Activated naive CD4-positive, alpha-beta T cell (primary cell): ENCODE measurements at places on chromosomes 1 and 21.

DNA sequence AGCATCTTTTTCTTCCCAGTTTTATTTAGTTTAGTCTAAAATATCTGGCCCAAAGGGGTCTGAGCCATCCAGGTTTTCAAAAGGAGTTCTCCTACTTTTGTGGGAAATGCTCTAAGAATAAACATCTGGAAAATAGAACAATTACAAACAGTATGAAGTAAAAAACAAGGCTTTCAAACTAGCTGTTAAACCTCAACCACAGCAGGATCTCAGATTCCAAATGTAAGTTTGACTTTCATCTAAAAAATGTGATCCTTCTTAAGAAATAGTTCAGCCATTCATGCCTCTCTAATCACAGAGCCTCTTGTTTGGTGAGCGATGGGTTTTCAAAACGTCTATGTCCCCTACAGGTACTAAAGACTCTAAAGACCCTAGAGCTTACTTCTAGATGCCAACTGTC lies 413.5 kb downstream of the DUSP10 start:
- DNase-seq: no peak

GRCh38 chr1:204962742-204963632 lies 80.0 kb upstream of the CNTN2 start:
- DNase-seq: no peak

- DNase-seq: no peak
Measured at GRCh38 chr21:36564647-36565046, 84.7 kb upstream of the CLDN14 start.

- no peak for DNase-seq
Measured at GRCh38 chr1:202661136-202661845, 49.0 kb downstream of the SYT2 start.

DNA sequence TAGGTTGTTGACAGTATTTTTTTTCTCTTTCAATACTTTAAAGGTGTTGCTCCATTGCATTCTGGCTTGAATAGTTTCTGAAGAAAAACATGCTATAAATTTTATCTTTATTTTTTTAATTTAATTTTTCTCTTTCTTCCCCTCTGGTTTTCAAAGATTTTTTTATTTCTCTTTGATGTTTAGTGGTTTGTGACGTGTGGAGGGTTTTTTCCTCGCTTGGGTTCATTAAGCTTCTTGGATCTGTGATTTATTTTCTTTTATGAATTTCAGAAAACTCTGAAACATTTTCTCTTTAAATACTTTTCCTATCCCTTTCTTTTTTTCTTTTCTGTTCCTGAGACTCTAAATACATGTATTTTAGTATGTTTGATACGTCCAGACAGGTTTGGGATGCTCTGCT lies 9.3 kb downstream of the SLC30A7 start:
- DNase-seq: no peak

DNA sequence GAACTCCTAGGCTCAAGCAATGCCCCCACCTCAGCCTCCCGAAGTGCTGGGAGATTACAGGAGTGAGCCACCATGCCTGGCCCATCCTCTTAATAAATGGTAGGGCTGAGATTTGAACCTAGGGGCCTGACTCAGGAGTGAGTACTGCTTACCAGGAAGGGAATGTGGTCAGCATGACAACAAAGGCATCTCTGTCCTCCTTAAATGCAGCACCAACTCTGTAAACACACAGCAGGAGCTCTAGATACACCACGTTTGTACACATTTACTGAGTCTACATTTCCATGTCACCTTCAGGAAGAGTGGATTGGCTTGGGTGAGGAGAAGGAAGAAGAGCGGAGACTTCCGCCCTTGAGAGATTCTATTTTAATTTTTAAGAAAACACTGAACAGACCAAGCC lies 38.5 kb downstream of the HIVEP3 start:
- no peak for DNase-seq

DNA sequence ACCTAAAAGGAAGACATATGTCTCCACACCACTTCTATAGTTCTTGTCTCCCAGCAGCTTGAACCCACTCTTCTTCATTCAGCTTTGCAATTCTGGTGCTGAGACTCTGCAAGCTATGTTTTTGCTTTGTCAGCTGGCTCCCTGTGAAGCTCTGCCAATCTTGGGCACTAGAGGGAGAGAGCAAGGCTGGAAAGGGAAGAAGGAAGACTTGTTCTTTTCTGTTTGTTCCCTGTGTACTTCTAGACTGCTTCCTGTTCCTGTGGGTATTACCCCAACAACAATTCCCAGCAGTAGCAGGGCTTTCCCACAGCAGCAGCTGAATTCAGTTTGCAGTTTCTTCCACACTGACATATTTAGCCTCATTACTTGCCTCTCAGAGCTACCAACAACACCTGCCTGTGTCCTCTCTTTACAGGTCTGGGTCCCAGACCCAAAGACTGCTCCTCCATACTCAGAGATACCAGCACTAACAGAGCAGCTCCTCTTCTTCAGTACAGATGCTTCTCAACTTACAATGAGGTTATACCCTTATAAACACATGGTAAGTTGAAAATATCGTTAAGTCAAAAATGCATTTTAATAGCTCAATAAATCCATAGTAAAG lies 275.2 kb upstream of the NEGR1 start:
- DNase-seq: no peak

DNA sequence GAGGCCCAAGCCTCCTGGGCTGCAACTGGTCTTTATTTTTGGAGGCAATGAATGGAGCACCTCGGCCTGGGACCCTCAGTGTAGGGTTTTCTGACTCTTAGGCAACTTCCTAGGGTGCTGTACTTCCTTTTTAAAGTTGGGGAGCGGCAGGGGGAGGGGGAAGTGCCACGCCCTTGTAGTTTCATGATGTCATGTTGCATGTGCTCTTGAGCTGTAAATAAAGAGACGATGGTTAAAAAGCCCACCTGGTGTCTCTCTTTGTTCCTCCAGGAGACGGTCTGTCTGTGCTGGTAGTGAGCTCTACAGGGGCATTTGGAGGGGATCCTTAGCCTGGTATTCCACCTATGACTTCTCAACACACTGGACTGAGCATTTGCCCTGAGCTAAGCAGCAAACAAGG lies 10.3 kb upstream of the AGTRAP start:
- DNase-seq: no peak
